A673 (cell line): ENCODE measurements at places on chromosomes 5 and 9. TPM values are rescaled to one million over a fixed set of nuclear protein-coding genes. Genes with fewer than 3 reads are reported as not detected.

DNA sequence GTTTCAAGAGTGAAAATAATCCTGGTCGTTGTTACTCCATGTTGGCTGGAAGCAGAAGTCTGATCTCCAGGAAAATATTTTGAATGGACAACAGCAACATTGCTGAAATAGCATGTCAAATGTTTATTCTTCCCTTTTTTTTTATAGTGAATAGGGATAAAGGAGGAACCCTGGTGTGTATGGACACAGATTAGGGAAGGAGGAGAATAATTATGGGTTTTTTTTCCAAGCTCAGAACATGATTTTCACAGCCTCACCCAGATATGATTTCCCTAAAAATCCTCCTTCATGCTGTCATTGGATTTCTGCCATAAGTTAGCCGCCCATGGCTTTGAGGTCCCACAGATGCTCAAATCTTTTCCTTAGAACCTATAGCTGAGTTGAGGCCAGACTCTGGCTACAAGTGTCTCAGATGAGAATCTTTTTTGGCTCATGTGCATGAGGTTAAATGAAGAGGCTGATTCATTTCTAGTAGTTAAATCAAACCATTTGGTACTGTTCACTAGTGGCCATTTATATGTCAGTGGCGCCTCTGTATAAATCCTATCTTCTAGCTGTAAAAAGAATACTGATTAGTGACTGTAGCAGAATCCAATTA is 65.5 kb upstream of the LIFR start:
- peak; percentile 24 for DNase-seq

GRCh38 chr9:78005231-78006002 is 26.2 kb downstream of the GNAQ start:
- no peak for DNase-seq

GRCh38 chr5:151406322-151406947 is 41.0 kb upstream of the SLC36A1 start:
- DNase-seq = no peak

- peak; percentile 32 for DNase-seq
Observed at GRCh38 chr5:150616506-150616905, 24.0 kb upstream of the SYNPO start.

DNA sequence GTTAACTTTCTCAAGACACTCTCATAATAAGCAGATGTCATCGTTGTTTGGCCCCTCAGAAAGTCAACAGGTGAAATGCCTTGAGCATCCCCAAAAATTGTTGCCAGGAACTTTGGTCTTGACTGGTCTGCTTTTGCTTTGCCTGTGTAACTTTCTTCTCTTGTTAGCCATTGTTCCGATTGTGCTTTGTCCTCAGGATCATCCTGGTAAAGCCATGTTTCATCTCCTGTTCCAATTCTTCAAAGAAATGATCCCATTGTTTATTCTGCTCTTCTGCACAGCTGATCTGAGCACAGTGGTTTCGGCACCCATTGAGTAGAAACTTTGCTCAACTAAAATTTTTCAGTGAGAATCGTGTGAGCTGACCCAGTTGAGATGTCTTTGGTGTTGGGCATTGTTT is 8.1 kb upstream of the ZBED3 start:
- DNase-seq = no peak

GRCh38 chr5:117645400-117645799 is 1070.8 kb upstream of the SEMA6A start:
- no peak for DNase-seq

GRCh38 chr5:147346006-147346561 is 111.3 kb downstream of the STK32A start:
- DNase-seq = peak; percentile 14

DNA sequence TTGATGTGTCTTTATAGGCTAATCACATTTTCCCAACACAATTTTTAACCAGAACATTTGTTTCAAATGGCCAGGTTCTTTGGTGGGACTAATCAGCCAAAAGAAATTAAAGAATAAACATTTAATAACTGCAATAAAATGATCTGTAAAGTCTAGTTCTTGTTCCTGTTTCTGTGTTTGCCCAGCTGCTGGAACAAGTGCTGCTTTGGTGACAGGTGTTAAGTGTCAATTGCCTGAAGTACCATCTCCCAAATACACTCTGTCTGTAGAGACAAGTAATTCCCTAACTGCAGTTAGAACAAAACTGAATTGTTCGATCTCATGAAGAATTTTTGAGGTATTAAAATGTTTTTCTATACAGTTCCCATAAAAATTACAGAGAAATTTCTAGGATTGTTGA is 402.3 kb upstream of the CHD1 start:
- DNase-seq = no peak

GRCh38 chr9:130191749-130192120 is 19.5 kb downstream of the NCS1 start:
- DNase-seq = no peak

DNA sequence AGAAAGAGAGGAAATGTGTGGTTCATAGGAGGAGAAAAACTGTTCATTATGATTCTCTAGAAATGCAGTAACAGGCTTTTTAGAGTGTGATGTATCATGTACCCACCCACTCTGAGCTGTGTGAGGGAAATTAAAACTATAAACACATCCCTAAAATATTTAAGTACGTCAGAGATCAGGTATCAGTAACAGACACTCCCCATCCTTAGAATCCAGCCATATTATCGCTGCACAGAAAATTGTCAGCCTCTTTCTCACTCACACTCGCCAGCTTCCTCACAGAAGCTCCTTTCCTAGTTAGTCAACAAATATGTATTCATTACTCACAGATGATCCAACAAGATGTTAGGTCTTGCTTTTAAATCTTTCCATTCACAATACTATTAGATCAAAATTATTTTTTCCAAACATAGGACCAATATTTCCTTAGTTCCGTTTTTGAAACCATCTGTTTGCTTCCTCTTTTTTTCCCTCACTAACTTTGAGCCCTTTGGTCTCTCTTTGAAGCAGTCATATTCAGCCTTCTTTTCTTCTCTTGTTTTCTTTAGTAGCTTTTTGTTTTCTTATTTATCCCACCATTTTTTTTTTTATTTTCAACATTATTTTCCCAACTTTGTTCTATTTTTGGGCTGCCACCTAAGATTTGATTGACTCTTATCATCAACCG is 13.6 kb upstream of the MAST4 start:
- DNase-seq = no peak

DNA sequence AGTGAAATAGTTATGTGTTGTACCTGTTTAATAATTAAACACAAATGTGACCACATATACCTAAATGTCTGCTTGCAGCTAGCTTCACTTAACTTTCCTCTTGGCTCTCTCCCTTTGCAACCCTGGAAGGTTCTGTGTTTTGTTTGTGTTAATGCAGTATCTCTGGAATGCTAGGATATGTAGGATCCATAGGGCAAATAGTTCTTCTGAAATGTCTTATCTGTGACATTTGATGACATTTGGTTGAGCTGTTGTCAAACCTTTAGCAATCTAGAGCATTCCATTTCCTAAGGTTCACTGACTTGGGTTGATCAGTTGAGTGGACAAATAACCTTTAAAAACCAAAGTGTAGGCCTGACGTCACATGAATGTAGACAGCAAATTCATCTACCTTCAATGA is 21.8 kb downstream of the CTNNA1 start:
- no peak for DNase-seq

DNA sequence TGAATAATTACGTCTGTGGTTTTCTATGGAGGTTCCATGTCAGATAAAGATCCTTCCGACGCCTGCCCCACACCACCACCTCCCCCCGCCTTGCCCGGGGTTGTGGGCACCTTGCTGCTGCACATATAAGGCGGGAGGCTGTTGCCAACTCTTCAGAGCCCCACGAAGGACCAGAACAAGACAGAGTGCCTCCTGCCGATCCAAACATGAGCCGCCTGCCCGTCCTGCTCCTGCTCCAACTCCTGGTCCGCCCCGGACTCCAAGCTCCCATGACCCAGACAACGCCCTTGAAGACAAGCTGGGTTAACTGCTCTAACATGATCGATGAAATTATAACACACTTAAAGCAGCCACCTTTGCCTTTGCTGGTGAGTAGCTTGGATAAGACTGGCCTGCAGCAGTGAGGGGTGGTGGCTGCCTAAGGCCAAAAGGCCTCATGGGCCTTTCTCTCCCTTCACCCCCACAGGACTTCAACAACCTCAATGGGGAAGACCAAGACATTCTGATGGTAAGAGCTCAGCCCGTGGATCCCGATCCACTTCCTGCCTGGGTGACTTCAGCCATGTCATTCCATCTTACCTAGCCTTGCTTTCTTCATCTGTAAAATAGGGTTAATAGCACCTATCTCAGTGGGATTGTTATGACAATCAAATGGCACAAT is at the start of gene IL3:
TSS of gene IL3 (plus strand) at position 155 of the 661 bp plus-strand sequence. CDS start at position 207, 52 bp downstream.
- no peak for DNase-seq

DNA sequence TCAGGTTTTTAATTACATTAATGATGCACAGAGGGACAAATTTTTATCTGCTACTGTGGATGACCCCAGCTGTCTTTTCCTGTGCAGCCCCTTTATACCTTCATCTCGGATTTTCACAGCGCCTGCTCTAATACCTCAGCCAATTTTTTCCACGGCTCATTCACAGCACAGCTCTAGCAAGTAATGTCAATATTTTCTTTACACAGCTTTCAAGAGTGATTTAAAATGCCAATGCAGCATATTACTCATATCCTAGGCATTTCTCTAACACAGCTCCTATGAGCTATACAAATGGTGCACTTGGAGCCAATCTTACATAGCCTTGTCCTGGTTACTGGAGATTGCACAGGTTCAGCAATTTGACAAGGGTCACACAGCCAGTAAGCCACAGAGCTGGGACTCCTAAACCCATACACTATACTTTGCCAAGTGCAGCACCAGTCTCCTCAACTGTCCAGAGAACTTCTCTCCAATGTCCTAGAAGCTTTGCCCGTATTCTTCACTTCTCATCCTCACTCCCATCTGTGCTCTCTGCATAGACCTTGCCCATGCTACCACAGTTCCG is 661.8 kb downstream of the DTWD2 start:
- no peak for DNase-seq

- DNase-seq = no peak
Observed at GRCh38 chr9:105242062-105242461, 2.4 kb upstream of the SLC44A1 start.

- no peak for DNase-seq
Observed at GRCh38 chr9:36788534-36788933, 215.8 kb downstream of the MELK start.

DNA sequence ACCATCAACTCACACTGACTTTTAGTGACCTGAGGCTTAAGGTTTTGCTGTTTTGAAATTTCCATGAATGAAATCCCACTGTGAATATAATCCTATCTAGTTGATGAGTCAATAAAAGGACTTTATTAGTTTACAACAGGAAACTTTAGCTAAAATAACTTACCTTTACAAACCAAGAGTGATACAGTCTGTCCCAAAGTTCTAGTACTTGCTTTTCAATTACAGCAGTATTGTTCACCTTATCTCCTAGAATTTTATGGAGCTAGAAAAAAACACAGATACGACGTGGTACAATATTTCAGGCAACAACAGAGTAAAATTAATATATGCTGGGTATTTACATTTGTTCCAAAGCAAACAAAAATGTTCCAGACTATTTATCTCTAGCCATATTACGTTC is 46.9 kb upstream of the CTNNAL1 start:
- no peak for DNase-seq

DNA sequence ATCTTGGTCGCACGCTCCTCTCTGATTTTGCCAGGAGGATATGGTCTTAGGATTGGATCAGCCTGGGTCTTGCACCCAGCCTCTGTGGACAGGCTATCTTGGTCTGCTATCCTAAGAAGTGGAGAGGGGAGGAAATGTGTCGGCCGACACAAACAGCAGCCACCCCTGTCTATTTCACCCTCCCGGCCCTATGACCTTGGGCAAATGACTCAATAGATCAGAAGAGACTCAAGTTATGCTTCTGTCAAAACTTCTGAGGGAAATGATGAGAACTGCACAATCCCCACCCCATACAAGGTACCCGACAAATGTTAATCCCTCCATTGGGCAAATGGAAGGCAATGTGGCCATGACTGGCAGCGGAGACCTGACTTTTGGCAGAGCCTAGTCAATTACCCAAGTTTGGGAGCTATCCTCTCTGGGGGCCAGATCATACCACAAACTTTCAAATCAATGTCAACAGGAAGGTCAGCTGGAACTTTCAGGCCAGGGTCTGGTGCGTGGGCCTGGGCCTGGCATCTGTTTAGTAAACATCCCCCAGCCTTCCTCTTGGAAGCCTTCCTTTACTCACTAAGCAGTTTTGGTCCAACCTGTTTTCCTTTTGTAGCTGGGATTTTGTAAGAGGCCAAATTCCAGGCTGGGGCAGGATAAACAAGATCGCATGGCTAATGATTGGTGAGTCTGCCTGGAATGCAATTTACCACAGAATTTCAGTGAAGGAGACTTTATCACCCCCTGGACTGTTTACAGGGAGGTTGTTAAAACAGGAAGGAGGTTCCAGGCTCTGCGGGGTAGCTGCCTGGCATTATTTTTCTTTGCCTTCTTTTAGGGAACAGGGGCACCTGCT is 64.2 kb upstream of the CPEB4 start:
- no peak for DNase-seq

GRCh38 chr9:130898552-130898852 is 1.9 kb upstream of the QRFP start:
- no peak for DNase-seq

DNA sequence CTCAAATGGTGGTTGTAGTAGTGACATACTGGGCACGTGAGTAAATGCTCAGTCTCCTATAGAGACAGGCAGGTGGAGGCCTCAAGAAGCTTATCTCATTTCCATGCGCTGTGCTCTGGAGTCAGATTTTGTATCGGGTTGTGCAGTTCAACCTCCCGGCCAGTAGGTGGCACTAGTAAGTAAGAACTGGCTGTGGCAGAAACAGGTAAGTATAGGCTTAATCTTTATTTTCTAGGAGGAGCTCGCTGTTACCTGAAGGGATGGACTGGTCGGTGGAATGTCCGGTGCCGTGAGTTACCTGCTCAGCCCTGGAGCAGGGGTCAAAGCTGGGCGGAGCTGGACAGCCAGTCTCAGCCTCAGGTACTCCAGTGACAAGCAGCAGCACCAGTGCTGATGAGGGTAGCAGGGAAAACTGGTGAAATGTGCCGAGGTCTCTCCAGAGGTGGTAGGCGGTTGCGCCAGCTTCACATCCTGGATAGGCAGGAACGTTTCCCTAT is 880.1 kb upstream of the SEMA6A start:
- peak; percentile 49 for DNase-seq

DNA sequence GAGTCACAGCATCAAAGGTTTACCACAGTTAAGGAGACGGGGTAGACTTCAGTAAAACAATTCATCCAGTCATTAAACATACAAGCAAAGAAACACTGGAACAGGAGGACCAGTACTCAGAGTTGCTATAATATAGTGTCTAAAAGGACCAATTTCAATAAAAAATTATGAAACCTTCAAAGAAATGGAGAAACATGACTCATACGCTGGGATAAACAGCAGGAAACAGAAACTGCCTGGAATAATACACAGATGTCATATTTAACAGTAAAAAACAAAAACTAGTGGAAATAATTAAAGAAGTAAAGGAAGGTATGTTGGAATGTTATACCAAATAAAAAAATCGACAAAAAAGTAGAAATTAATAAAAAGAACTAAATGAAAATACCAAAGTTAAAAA is 1075.9 kb downstream of the NR2F1-AS1 start:
- no peak for DNase-seq

CCDC171 gene
- total RNA-seq = 72.5 and 77.4 TPM in 2 replicates

CARD19 gene
- total RNA-seq = 12.2 and 16.2 TPM in 2 replicates

FAM169A gene
- 10.5 and 11.2 TPM in 2 replicates for total RNA-seq

SPINK7 gene
- total RNA-seq = not detected in 2 replicates

PTGES gene
- total RNA-seq = 0.80 and 1.4 TPM in 2 replicates

TXNDC8 gene
- total RNA-seq = not detected in 2 replicates

RAD50 gene
- total RNA-seq = 43.6 and 45.2 TPM in 2 replicates

CBY3 gene
- total RNA-seq = not detected in 2 replicates

SIL1 gene
- 18.7 and 22.0 TPM in 2 replicates for total RNA-seq

CATSPER3 gene
- total RNA-seq = 0.90 and 1.0 TPM in 2 replicates

CDKN2B gene
- total RNA-seq = not detected in 2 replicates
